Keratinocyte (primary cell): ENCODE measurements at places on chromosomes 5 and 9. TPM values are rescaled to one million over a fixed set of nuclear protein-coding genes. Genes with fewer than 3 reads are reported as not detected.

GRCh38 chr9:99660191-99660636, 161.5 kb upstream of the NR4A3 start:
- no peak for DNase-seq

The PCDHGA7 gene
- polyA plus RNA-seq = 0.13 to 0.24 TPM (median 0.14 TPM) in 3 replicates

DNA sequence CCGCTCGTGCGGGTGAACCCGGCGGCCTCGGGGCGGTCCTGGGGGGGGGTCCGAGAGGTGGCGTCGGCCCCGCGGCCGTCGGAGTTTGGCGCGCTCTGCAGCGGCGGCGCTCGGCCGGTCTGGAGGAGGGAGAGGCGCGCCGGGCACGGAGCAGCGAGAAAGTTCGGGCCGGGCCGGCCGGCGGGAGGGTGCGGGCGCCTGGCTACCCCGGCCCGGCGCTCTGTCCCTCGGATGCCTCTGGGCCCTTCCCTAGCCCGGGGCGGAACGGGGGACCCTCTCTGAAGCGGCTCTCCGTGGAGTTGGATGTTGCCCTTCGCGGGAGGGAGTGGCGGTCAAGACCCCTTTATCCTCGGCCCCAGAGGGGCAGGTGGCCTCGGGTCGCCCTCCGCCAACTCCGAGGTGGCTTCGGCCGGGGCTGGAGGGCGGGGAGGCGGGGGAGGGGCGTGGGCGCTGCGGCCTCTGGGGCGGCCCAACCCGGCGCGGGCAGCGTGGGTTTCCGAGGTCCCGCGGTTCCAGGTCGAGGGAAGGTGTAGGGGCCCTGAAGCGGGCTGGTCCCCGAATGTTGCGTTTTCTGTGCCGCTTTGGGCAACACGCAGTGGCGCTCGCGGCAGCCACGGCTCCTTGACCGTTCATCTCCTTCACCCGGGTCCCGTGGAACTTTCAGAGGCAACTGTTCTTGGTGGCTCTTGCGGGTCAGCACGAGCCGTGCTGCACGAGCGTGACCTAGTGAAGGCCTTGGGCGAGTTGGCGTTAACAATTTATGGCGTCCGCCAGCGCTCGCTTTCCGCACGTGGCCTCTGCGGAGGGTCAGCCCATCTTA, 290.5 kb downstream of the DOCK8 start:
- DNase-seq = no peak

- DNase-seq = no peak
Measured at GRCh38 chr9:112125951-112126388, 49.1 kb downstream of the SUSD1 start.

DNA sequence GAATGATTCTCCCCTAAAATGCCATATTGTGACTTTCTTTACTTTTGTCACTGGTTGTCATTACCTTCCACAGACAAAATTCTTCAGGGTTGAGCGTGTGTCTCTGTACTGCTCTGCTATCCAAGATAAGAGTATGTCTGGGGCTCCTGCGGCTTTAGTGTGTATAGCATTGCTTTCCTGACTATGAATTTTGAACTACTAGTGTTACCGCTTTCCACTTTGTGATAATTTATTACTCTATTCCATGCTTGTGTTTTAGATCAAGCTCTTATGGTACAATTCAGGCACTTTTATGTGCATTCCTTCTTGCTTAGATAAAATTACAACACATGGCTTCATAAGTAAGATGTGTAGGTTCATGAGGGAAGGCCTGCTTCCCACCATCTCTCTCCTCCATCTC, 51.5 kb upstream of the MEF2C start:
- no peak for DNase-seq

DNA sequence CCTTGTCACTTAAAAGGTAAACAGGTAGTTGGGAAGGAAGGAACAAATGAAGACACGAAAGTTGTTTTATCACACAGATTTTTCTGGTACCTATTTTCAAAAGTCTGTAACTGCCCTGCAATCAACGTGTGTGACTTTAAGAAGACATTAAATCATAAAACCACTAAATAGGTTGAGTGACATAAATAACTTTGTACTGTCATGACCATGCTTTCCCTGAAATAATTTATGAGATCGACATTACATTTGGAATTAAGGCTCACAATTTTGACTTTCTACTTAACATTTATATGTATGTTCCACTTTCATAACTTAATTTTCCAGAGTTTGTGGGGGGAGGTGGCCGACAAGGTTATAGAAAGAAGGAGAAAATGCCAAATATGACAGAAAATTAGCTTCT, 181.1 kb downstream of the MLLT3 start:
- no peak for DNase-seq

- no peak for DNase-seq
Measured at GRCh38 chr5:101783241-101784013, 512.7 kb downstream of the SLCO4C1 start.

DNA sequence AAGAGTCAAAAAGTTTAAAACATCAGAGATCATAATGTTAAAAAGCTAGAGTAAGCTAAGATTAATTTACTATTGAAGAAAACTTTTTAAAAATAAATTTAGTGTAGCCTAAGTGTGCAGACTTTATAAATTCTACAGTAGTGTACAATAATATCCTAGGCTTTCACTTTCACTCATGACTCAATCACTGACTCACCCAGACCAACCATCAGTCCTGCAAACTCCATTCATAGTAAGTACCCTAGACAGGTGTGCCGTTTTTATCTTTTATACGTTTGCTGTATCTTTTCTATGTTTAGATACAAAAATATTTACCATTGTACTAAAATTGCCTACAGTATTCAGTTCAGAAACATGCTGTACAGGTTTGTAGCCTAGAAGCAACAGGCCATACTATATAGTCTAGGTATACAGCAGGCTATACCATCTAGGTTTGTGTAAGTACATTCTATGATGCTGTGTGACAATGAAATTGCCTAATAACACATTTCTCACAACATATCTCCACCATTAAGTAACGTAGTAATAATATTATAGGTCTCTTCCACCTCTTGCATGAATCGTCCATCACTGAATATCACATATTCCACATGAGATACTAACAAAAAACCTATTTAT, 59.2 kb downstream of the MEGF9 start:
- DNase-seq = peak; percentile 17

- DNase-seq = no peak
Measured at GRCh38 chr5:72235725-72236124, 84.3 kb downstream of the MRPS27 start.

The SLC34A3 gene
- polyA plus RNA-seq = 0.03 TPM in 1 of 3 replicates, not detected in the others

DNA sequence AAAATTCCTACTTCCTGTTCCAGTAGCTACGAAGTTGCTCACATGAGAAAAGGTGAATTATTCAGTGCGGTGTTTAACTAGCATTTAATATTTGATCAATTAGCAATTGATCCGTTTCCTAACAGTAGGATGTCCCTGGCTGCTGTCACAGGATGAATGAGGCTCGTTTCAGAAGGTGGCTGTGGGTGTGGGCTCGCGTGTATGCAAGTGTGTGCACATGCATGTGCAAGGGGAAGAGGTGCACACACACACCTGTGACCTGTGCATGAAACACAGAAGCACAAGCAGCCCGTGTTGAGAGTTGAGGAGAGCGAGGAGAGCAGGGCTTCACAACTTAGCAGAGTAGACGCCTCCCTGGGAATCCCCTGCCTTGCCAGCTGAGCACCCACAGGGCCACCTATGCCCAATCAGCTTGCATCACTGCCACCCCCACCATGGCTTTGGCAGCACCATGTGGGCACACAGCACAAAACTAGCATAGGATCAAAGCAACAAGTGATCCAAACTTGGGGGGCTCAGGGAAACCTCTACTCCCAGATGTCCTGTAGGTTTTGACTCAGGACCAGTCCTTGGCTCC, 107.2 kb downstream of the C5orf15 start:
- DNase-seq = no peak

DNA sequence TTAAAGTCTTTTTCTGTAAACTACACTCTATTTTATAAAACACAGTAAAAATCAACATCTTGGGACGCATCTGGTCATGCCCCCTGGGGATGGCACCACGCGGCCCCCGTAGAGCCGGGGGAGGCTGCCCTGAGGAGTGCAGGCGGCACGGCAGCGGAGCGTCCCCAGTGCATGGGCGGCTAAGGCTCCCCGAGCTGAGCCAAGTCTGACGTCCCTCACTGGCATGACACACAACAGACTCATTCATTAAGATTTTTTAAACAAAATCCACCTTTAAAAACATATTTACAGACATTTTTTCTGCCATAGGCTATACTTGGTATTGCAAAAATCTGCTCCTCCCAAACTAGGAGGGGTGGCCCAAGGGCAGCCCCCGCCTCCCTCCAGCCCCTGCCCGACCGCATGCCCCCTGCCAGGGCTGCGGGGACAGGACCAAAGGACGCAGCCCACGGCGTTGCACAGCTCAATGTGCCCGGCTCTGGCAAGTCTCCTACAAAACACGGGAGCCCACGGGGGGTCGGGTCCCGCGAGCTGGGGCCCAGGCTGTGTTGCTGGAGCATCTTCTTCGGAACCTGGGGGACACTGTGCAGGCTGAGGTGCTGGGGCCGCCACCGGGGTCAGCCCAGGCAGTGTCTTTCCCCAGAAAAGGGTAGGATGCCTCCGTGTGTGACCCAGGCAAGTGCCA, 11.8 kb upstream of the SEC16A start:
- no peak for DNase-seq

The KIF24 gene
- polyA plus RNA-seq = 1.1 to 1.8 TPM (median 1.5 TPM) in 3 replicates

DNA sequence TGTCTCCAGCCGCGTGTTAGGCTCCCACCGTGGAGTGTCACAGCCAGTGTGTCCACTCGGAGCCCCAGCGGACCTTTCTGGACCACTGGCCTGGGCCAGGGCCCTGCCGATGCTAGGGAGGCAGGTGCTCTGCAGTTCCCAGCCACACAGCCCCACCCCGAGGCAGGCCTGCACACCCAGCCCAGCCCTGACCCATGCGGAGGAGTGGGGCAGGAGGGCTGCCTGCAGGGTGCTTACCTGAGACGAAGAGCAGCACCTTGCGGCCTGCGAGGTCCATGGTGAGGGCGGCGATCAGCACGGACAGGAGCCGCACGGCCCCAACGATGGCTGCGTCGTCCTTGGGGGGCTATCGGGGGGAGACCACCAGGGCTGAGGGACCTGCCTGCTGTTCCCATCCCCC, 5.2 kb downstream of the SLC2A6 start:
- DNase-seq = no peak

GRCh38 chr5:162189719-162190118, 122.1 kb downstream of the GABRG2 start:
- no peak for DNase-seq

GRCh38 chr5:92761585-92761984, 819.4 kb downstream of the NR2F1-AS1 start:
- DNase-seq = no peak

DNA sequence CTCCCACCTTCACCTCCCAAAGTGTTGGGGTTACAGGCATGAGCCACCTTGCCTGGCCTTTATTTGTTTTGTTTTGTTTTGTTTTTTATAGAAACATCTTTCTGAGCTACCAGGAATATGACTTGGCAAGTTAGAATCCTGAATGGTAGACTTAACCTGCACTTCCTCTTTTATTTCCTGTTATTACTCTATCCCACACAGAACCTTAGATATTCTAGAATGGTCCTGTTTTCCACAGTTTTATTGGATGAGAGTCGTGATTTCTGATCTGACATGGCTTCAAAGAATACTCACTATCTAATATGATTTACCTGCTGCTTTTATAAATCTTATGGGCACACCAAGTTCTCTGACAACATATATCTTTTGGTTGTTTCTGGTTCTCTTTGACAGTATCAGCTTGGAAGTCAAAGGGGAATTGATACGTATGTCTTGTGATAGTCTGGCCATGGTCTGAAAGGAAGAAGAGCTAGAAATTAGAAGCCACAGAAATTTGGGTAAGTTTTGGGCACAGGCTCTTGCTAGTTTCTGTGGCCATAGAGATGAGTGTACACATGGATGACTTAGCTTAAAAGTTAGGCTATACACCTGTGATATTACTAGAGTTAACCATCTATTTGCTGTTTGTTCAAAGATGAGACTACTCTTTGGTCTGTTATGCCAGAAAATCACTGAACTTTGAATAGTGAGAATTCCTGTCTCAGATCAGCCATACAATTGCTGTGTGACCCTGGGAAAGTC, 4.7 kb upstream of the PANK3 start:
- no peak for DNase-seq

The TCF7 gene
- polyA plus RNA-seq = 0.23 to 0.84 TPM (median 0.83 TPM) in 3 replicates

GRCh38 chr9:85639675-85640186, 102.0 kb downstream of the AGTPBP1 start:
- DNase-seq = no peak

DNA sequence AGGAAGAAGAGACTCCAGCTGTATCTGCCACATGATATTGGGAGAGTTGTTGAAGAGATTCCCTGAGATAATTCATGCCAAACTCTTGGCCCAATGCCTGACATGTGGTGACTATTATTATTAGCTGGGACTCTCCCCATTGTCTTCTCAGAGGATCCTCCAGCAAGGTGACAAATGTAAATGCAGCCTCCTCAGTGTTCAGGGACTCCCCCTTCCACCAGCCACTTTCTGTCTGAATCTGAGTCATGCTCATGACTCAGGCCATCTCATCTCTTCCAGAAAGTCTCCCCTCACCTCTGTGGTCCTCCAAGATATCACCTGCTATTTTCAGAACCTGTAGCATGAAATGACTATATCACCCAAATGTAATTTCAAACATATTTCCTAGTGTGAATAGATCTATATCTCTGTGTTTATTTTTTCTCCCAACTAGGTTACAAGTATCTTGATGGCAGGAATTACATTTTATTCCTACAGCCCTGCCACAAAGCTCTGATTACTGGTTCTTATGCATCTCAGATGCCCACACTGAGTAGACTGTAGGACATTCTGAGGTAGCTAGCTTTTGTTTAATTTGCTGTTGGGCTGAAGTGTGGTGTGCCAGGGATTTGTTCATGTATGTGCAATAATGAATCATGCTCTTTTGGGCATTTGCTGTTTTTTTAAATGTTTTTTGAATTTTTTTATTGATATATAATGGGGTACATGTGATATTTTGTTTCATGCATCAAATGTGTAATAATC, 126.6 kb upstream of the IL12B start:
- DNase-seq = no peak

The HEMGN gene
- 0.02 TPM in 1 of 3 replicates, not detected in the others for polyA plus RNA-seq

DNA sequence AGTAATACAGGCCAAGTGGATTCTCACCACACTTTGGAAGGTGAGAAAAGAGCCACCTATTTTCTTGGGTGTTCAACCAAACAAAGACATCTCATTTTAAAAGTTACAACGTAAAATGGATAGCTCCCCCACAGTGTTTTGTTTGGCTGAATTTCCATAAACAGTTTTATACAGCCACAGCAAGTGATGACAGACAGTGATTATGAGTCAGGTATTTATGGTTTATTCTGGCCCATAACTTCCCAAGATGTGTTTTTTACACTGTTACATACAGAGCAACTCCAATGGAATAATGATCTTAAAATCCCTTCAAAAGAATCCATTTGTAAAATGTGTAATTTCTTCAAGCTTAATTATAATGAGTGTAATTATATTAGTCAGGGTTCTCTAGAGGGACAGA, 421.3 kb downstream of the TLE1 start:
- no peak for DNase-seq

The FAM169A gene
- 7.2 to 13.1 TPM (median 8.9 TPM) in 3 replicates for polyA plus RNA-seq
